ENCODE measurements at places on chromosomes 5 and 9. TPM values are rescaled to one million over a fixed set of nuclear protein-coding genes. Genes with fewer than 3 reads are reported as not detected.

Gene PRR7
- 28.0 TPM for total RNA-seq

Gene WHRN
- total RNA-seq = 6.9 TPM

Gene ADAMTS19
- not detected for total RNA-seq

Gene SPACA9
- total RNA-seq = 3.8 TPM

Gene CDK9
- total RNA-seq = 46.6 TPM

Gene MSMP
- not detected for total RNA-seq

Gene HMCN2
- 0.09 TPM for total RNA-seq

Gene KIAA0825
- total RNA-seq = 0.30 TPM

Gene ANKRD20A1
- 0.75 TPM for total RNA-seq
